NCI-H2081 treated with DMSO at 0.1 percent for 48 hours (cell line): ENCODE measurements at places on chromosomes 11 and 22.
A peak's percentile ranks its signal among the peaks of the same experiment; 100 is the strongest.

- no peak for DNase-seq
Observed at GRCh38 chr11:68328374-68329091, 16.1 kb downstream of the LRP5 start.

DNA sequence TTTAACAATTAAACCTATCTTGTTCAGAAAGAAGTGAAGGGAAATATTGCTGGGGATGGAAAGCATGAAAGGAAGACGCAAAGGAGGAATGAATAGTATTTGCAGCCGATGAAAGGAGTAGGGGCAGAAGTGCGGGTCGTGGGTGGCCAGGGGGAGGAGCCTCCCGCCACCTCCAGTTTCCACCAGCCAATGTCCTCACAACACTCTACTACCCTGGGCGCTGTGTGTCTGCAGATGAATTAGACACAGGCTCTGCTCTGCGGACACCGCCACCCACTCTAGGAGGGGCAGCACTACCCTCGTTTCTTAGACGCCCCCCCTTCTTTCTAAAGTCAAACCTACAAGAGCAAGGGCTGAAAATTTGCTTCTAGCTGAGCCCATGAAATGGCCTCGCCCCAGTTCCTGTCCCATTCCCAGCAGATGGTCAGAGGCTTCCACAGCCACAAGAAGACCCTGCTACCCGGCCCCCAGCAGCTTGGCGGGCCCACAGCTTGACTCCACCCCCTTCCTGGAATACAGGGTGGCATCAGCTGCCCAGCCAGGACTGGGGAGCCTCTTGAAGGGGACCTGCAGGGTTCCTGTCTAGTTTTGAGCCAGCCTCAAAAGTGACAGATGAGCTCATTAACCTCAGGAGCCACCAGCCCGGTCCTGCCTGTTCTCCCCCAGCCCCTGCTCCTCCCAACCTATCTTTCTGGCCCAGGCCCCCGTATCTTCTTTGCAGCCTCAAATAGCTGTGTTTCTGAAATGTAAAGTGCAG lies 268.1 kb downstream of the BUD13 start:
- DNase-seq = no peak

DNA sequence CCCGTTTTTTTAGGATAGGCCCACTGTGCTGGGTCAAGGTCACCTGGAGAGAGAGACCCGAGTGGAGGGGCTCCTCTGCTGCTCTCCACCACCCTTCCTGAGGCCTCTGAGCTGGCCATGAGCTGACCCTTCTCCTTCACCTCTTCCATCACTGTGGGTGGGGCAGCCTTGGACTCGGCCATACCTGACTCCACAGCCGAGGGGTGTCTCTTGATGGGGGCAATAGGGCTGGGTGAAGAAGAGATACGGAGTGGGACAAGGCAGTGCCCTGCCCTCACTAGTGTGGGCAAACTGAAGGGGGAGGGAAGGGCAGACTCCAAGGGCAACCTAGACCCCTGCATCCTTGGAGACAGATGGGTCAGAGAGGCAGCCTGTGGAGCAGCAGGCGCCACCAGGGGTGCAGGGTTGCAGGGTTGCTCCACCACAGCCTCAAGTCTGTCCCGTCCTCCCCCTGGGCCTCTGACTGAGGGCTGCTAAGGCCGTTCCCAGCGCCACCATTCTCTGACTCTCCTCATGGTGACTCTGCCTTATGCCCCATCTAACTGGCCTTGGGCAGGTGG lies 20.1 kb upstream of the NECTIN1 start:
- no peak for DNase-seq

GRCh38 chr11:6654281-6655019 lies 1.2 kb downstream of the DCHS1 start:
- no peak for DNase-seq

GRCh38 chr22:48351376-48352085 lies 1476.1 kb downstream of the BRD1 start:
- no peak for DNase-seq

DNA sequence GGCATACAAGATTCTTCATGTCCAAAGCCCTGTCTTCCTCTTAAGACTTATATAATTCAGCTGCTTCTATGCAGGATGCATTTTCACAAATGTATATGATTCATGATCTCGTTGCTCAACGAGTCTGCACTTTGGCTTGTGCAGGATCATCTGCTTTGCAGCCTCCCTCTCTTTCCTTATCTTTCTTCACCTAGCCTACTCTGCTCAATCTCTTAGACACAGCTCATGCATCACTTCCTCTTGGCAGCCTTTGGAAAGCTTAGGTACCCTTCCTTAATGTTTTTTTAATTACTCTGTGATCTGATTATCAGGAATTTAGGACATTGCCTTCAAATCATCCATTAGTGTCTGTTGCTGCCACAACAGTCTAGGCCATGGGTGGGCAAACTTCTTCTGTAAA lies 673.8 kb downstream of the NELL1 start:
- DNase-seq = no peak

GRCh38 chr11:71383461-71383860 lies 64.7 kb downstream of the DHCR7 start:
- DNase-seq = no peak

- DNase-seq = no peak
Observed at GRCh38 chr11:68385128-68385527, 72.7 kb downstream of the LRP5 start.

GRCh38 chr11:76408171-76408965 lies 27.2 kb downstream of the GVQW3 start:
- peak; percentile 47 for DNase-seq

DNA sequence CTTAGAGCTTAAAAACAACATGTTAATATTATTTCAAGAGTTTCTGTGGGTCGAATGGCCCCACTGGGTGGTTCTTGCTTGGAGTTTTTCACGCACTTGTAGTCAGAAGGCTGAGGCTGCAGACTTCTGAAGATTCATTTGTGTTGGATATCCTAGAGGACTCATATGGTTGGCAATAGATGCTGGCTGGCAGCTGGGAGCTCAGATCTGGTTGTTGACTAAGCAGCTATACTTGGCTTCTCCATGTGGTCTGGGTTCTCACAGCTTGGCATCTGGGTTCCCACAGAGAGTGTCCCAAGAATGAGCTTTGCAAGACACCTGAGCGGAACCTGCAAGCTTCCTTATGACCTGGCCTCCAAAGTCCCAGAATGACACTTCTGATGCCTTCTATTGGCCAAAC lies 163.9 kb upstream of the ZC3H12C start:
- DNase-seq = no peak

- no peak for DNase-seq
Observed at GRCh38 chr11:57466680-57467079, 6.4 kb downstream of the RTN4RL2 start.

GRCh38 chr11:114684636-114685035 lies 6.3 kb downstream of the NXPE2 start:
- no peak for DNase-seq

GRCh38 chr11:67632175-67632981 lies 2.6 kb upstream of the NUDT8 start:
- DNase-seq = no peak

GRCh38 chr11:12200279-12200990 lies 90.0 kb downstream of the MICAL2 start:
- no peak for DNase-seq

GRCh38 chr11:8732324-8732670 lies 49.7 kb downstream of the RPL27A start:
- no peak for DNase-seq

- DNase-seq = no peak
Observed at GRCh38 chr22:23695141-23695540, 4.3 kb downstream of the RGL4 start.

- DNase-seq = no peak
Observed at GRCh38 chr11:118900535-118901384, 17.1 kb downstream of the CXCR5 start.
